ENCODE measurements at places on chromosomes 6 and 20.

DNA sequence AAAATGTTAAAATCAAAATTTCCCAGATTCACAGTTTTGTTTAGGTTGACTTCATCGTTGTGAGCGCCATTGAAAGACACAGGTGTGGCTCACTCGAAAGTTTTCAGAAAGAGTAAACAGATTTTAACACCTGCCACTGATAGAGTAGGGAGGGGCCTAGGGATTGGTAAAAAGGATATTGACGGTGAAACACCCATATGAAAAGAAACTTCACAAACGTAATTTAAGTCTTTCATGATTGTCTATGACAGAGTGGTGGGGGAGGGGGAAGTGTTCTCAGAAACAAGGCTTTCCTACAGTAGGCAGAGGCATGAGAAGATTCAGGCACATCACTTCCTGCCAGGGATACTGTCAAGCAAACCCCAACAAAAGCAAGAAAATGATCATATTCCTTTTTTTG, 101.4 kb downstream of the PERP start:
- DNase-seq = no peak

DNA sequence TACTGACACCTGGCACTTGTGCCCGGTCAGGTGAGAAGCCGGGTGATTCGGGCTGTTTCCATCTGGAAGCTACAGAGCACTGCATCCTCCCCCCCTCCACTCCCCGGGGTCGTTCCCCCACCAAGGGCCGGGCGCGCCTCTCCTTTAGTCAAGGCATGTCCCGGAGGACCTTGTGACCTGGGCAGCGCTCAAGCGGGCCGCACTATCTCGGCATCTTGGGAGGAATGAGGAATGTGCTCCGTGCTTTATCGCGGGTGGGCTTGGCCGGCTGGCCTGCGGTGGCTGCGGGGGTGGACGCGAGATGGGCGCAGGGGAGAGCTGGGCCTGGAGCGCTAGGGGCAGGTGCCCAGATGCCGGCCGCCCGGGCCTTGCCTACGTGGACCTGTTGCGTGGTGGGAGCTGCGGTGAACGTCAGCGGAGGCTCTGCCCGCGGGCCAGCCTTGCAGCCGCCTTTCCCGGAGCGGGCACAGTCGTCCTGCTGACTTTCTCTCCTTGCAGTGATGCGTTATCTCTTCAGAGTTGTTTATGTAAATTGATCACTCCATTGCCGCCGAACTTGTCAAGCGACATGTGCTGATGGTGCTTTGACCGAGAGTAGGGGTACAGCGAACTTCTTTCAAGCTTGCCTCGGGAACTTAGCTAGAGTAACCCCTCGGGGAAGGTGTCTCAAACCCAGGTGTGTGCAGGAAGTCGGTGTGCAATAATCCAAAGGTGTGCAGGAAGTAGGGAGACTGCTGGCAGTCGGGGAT, 1.1 kb downstream of the LRRC1 start:
- DNase-seq = peak; percentile 50

GRCh38 chr6:159996626-159997497, 28.0 kb downstream of the IGF2R start:
- DNase-seq = no peak

- DNase-seq = no peak
Measured at GRCh38 chr20:3677733-3678132, 4.1 kb downstream of the ADAM33 start.

- DNase-seq = no peak
Measured at GRCh38 chr20:37921341-37921929, 18.5 kb downstream of the VSTM2L start.

Measured in ureter (tissue), 1 donor.